ENCODE measurements at places on chromosomes 12 and 14. TPM values are rescaled to one million over a fixed set of nuclear protein-coding genes. Genes with fewer than 3 reads are reported as not detected.
A peak's percentile ranks its signal among the peaks of the same experiment; 100 is the strongest.

The POTEM gene
- total RNA-seq, result not detected

The MYF6 gene
- total RNA-seq, result not detected

DNA sequence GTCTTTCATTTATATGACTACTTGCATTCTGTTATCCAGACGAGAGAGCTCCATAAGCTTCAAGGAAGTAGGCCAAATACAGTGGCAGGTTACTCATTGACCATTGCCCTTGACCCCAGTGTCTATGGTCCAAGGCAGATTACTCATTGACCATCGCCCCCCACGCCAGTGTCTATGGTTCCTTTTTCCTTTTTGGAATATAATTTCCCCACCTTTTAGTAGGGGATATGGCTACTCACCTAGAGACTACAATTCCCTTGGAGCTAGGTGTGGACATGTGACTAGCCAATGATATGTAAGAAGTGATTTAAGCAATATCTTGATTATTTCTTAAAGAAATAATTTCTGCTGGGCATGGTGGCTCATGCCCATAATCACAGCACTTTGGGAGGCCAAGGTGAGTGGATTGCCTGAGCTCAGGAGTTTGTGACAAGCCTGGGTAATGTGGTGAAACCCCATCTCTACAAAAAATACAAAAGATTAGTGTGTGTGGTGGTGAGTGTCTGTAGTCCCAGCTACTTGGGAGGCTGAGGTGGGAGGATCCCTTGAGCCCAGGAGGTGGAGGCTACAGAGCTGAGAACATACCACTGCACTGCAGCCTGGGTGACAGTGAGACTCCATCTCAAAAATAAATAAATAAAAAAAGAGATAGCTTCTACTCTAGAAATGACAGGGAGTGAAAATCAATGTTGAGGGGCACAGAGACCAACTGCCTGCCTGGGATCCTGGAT is 32.6 kb downstream of the SIX4 start:
- DNase-seq, result no peak

The FGF6 gene
- not detected for total RNA-seq

DNA sequence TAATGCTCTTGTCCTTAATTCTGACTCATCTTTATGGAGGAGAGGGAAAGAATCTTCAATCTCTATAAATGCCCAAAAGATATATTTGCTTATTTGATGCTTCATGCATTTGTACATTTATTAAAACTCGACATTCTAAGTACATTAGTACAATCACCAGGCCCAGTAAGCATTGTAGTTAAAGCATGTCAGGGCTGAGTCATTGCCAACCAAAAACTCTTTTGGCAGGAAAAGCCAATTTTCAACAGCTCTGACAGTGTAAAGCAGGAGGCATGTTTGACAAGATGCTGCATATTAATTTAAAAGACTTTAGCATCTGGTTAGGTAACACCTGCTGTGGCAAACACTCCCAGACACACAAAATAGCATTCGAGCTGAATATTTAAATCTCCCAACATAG is 290.9 kb downstream of the PPFIA2 start:
- DNase-seq, result peak; percentile 27

DNA sequence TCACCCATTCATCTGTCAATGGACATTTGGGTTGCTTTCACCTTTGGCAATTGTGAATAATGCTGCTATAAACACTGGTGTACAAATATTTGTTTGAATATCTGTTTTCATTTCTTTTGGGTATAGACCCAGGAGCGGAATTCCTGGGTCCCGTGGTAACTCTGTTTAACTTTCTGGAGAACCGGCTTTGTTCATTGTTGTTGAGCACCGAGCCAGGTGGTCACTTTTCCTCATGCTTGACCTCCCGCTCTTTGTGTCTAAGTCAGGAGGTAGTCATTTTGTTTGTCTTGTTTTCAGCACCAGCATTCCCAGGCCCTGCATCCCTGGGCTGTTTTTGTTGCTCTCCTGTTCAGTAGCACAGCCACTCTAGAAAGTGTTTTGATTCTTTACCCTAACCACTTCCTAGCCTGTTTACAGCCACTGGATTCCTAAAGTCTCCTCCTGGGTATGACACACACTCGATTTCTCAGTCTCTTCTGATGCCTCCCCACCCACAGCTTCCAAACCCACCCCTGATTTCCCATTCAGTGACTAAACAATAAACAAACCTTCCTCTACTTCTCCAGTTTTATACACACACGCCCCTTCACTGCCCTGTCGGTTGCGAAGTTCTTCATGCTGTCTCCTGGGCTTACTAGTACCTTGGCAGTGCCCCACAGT is 37.9 kb downstream of the B4GALNT3 start:
- peak; percentile 49 for DNase-seq

DNA sequence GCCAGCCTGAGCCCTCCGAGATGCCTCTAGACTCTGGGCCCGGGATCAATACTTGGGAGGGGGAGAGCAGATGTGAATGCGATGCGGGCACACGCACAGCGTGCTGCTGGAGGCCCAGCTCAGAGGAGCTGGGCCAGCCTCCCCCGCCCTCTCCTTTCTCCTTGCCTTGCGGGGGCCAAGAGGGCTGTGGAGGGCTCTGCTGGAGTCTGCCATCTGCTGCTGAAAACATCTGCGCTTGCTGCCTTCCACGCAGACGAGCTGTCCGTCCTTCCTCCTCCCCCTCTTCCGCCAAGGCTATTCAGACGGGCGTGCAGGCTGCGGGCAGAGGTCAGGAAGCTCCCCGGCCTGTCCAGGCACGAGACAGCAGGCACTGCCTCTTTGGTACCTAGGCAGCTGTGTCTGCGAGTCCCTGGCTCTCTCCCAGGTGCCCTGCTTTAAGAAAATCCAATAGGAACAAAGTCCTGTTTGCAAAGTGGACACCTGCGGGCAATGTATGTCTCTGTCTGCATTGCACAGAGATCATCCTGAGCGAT is 75.2 kb downstream of the SPRING1 start:
- DNase-seq, result peak; percentile 28

DNA sequence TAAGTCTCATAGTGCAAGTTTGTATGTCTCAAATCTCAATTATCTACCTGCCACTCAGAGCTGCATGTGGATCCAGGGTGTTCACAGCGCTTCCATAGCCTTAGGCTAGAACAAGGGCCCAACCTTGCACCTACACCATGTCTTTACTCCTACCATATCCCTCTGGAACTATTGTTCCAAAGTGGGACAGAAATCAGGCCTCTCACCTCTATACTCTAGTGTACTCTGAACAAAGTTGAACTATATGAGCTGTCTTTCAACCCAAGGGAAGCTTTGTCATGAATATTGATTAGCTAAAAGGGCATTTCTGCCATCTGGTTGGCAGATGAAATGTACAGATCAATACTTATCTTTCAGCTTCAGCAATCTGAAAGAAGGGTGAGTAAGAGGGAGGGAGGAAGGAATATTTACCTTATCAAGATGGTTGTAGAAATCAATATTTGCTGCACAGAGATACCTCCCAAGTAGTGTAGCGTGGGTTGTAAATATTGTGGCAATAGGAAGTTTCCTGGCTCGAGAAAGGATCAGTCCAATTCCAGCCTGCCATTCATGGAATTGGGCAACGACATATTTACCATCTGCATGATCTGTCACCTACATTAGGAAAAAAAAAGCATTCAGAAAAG is 30.8 kb downstream of the GYS2 start:
- DNase-seq, result no peak

The IFNG-AS1 gene
- total RNA-seq, result not detected

GRCh38 chr12:111185206-111185888 is 183.5 kb downstream of the PHETA1 start:
- no peak for DNase-seq

DNA sequence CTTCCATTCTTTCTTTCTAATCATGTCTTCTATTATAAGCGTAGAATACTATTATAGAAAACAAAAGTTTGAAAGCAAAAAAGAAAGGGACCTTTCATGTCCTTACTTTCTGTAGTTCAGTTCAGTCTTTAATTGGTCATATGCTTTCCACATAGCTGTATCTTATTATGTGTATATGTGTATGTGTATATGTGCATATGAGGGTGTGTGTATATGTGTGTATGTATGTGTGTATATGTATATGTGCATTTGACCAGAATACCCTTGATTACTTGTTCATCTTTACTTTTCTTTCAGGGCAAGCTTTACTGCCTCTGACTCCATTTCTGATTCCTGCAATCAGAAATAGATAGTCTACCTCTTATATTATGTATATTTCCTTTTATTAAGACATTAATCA is 88.6 kb downstream of the FBXO33 start:
- DNase-seq, result no peak

DNA sequence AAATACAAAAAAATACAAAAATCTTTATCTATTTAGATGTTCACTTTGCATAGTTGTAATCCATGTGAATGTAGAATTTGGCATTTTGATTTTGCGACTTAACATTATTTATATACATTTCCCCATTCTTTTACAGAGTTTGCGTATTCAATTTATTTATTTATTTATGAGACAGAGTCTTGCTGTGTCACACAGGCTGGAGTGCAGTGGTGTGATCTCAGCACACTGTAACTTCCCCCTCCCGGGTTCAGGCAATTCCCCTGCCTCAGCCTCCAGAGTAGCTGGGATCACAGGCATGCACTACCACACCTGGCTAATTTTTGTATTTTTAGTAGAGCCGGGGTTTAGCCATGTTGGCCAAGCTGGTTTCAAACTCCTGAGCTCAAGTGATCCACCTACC is 25.3 kb upstream of the STRN3 start:
- DNase-seq, result no peak

GRCh38 chr12:32125455-32126084 is 18.9 kb downstream of the BICD1 start:
- DNase-seq, result no peak

DNA sequence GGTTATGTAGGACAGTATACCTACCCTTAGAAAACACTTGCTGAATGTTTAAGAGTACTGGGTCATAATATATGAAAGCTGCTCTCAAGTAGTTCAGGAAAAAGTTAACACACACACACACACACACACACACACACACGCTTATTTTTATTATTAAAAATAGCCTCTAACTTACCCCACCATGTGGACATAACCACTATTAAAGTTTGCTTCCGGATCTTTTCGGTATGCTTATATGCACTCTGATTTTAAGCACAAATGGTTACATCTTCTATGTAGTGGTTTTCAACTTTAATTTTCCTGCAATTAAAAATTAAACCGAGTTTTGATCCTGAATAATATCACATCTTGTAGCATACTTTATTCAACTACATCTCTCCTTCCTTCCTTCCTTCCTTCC is 84.9 kb upstream of the TRAF3 start:
- DNase-seq, result no peak

- peak; percentile 52 for DNase-seq
These were observed 2.0 kb downstream of the PTHLH start for GRCh38 chr12:27970401-27971120.

- no peak for DNase-seq
These were observed 2.6 kb upstream of the JAG2 start for GRCh38 chr14:105171004-105171673.

- no peak for DNase-seq
These were observed 431.3 kb downstream of the NPAS3 start for GRCh38 chr14:33369972-33370371.

- no peak for DNase-seq
These were observed 133.2 kb downstream of the ANO4 start for GRCh38 chr12:100927826-100928225.

The KDM2B gene
- total RNA-seq, result 34.1 TPM

DNA sequence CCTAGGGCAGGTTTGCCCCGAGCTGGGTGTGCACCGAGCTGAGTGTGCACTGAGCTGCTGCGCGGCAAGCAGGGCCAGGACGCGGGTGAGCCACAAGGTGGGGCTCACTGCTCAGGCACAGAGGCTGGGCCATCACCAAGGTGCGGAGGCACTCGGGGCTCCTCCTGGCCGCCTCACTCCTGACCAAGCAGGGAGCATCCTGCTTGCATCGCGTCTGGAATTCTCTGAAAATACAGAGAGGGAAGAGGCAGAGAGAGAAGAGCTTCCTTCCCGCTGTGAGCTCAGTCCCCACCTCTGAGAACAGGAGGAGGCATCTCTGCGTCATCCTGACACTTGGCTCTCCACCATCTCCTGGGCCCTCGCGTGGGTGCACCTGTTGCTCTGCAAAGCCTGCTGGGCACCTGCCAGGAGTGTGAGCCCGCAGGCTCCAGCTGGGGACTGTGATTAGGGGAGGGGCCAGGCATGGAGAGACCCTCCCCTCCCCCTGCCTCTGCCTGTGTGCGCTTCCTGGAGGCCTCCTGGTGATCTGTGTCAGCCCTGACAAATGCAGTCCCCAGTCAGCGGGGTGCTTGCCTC is 116.3 kb downstream of the GLT1D1 start:
- no peak for DNase-seq

DNA sequence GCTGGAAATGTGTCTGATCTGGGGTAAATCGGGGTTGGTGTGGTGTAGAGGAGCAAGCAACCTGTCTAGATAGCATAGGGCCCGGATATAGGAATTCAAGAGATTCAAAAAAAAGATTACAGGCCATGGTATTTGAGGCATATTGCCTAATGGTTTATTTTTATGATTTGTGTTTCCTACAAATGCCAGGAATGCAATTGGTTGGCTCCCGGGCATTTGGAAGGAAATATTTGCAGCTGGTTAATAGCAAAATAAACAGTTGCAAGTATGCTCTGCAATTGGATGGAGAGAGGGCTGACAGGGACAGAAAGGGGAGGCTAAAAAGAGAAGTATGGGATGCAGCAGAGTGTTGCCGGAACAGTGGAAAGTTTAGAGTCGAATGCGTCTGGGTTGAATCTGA is 315.6 kb upstream of the ATP2B1 start:
- peak; percentile 84 for DNase-seq

- DNase-seq, result no peak
These were observed 222.9 kb upstream of the LMO3 start for GRCh38 chr12:16828891-16829290.

GRCh38 chr14:28298156-28298555 is 468.4 kb upstream of the FOXG1 start:
- no peak for DNase-seq

GRCh38 chr14:102363182-102363943 is 622 bp downstream of the TECPR2 start:
- DNase-seq, result peak; percentile 38

DNA sequence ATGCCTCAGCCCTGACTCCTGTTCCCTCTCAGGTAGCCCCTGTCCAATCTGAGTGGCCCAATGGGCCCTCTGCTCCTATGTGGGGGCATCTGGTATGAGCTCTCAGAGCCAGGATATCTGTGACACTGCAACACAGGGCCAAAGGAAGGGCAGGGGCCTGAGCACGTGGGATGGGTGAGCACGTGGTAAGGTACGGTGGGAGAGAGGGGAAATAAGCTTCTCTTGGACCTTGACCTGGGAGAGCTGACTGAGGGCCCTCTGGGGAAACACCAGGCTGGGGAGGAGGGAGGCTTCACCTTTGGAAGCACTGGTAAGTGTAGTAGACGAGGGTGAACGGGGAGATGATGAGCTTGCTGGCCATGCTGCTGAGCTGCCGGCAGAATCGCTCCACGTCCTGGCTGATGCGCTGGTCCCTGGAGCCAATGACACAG is 6.7 kb downstream of the ABCD4 start:
- DNase-seq, result no peak

DNA sequence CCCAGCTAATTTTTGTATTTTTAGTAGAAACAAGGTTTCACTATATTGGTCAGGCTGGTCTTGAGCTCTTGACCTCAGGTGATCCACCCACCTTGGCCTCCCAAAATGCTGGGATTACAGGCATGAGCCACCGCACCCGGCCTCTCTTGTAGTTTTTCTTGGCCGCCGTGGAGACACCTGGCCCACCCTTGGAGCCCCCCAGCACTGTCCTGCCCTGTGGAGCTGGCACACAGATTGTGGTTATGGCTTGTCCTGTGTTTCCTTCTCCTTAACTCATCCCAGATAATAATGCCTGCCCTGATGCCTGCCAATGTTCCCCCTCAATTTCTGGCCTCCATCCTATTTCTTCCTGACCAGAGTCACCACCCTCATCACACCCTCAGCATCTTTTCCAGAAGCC is 57.9 kb downstream of the CHGA start:
- no peak for DNase-seq

GRCh38 chr14:65193916-65194590 is 91.7 kb upstream of the MAX start:
- DNase-seq, result no peak

The RPS6KL1 gene
- total RNA-seq, result 2.2 TPM
